ENCODE measurements at places on chromosomes 5 and 9.
A peak's percentile ranks its signal among the peaks of the same experiment; 100 is the strongest.

- no peak for DNase-seq
Observed at GRCh38 chr5:116989995-116990394, 415.4 kb upstream of the SEMA6A start.

GRCh38 chr5:157865781-157866180 lies 6.8 kb upstream of the CLINT1 start:
- no peak for DNase-seq

DNA sequence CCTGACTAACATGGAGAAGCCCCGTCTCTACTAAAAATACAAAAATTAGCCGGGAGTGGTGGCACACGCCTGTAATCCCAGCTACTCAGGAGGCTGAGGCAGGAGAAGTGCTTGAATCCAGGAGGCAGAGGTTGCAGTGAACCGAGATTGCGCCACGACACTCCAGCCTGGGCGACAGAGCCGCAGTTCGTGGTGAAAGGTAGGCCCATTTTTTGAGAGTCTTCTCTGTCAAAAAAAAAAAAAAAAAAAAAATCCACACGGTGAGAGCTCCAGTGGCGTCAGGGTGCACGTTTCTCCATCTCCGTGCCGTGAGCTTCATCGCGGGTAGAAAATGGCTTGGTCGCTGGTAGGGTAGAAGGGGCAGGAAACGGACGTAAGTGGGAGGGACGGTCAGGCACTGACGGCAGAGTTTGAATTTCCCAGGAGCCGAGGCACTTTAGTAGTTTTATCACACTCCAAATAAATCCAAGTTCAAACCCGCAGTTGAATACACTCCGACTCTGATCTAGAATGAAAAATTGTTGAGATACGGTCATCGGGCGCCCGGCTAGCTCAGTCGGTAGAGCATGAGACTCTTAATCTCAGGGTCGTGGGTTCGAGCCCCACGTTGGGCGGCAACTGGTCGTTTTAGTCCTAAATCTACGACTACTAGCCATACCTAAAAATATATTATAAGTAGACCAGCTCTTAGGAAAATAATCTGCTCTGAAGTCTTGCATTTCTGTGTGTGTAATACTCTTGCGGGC lies 2.4 kb upstream of the TRIM7 start:
- peak; percentile 95 for DNase-seq

GRCh38 chr9:105281926-105282325 lies 37.5 kb downstream of the SLC44A1 start:
- DNase-seq = no peak

- no peak for DNase-seq
Observed at GRCh38 chr9:37951671-37952449, 47.9 kb upstream of the SLC25A51 start.

DNA sequence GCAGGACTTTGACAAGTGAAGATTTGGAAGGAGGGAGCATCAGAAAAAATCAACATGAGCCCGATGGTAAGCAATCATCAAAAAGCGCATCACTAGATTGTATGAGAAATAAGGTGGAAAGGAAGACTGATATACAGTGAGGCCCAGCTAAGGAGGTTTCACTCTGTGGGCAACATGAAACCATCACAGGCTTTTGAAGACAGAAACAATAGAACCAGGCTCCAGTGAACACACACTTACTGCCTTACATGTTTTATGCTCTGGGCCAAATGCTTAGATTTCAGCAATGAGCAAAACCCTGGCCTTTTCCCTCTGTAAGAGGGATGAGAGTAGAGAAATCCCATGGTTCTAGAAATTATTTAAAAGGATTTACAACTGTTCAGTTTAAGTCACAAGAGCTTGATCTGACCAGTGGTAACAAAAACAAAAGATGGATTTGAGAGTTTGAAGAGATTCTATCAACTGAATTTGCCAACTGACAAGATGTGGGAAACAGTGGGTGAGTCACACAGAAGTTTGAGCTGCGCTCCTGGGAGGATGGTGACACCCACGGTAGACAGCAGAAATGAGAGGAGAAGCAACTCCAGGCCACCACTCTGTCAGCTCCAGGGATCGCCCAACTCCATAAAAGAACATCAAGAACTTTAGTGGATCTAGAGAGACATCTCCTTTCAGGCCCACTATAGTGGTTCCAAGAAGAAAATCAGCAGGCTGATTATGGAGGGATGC lies 261.8 kb downstream of the MCTP1 start:
- DNase-seq = no peak

DNA sequence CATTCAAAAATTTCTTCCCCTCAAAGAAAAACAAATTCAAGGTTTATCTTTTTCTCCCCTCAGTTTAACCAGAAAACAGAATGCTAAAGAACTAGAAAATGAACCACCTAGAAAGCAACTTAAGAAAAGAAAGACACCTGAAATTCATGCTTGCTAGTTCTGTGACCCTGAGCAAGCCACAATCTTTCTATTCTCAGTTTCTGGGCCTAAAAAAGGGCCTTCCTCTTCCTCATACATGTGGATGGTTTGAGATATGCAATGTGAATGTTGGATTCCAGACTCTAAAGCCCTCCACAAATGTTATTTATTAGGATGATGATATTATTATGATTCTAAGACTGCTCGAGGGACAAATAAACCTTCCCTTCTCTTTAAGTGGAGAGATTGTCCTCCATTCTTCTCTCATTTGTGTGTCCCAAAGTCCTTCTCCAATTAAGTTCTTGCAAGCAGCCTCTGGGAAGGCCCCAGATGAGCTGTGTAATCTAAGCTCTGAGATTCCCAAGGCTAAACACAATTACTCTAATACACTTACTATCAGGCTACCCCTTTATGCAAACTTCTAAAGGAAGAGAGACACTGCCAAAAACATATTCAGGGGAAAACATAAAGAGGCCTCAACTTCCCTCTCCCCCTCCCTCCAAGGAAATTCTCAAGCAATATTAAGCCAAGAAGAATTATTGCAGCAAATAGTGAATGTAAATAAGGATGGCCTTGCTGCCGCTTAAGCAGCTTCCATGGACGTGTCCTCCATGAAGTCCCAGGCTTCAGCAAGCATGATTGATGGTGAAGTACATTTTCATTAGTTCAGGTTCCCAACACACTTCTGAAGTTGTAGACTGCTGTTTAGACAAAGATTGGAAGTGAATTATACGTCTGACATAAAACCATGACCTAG lies 80.2 kb downstream of the PRKACG start:
- no peak for DNase-seq

DNA sequence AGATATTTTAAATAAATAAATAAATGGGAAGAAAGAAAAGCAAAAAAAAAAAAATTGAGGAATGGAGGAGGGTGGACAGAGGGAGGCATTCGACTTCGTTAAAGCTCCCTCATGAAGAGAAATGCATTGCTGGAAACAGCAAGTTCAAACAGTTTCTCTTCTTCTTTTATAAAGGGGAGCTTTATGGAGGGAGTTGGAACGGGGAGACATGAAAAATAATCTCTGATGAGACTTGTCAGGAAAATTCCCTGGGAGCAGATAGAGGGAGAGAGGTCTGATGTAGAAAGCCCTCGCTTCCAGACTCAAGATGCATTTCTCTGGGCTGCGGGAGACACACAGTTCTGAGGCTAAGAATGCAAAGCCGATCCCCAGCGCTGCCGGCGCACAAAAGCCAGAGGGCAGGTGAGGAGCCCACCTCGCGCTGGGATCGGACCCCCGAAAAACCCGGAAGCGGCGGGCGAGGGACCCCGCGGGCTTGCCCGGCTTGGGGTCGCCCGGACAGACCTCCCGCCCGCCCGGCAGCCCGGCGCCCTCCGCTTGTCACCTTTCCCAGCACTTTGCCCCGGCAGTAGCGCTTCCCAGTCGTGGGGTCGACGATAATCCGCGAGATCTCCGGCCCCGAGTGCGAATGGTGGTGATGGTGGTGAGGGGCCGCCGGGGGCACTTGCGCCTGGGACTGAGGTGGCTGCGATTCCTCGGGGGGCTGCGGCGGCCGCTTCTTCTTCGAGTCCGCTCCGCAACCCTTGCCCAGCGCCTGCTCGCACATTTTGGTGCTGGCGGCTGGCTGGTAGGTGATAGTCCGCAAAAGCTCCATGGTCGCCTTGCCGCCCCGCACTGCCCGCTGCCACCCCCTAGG lies 512 bp downstream of the PLK2 start:
- no peak for DNase-seq

- no peak for DNase-seq
Observed at GRCh38 chr5:127754259-127754658, 51.1 kb downstream of the CCDC192 start.

DNA sequence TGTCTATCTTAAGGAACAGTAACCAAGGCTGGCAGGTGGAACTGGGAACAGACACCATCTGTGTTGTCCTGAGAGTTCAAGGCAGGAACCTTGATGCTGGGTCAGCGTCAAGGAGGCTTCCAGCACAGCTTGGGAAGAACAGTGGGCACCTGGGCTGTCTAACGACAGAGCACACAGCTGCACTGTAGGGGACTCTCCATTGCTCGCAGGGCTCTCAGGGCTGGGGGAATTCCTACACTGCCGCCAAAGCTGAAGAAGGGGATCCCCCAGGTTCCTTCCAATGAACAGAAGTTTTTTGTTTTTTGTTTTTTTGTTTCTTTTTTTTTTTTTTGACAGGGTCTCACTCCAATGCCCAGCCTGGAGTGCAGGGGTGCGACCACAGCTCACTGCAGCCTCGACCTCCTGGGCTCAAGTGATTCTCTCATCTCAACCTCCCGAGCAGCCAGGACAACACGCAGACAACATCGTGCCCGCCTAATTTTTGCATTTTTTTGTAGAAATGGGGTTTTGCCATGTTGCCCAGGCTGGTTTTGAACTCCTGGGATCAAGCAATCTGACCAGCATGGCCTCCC lies 81.9 kb downstream of the PTPN3 start:
- DNase-seq = peak; percentile 19

- DNase-seq = no peak
Observed at GRCh38 chr5:179187229-179187678, 127.1 kb downstream of the ZNF354C start.

GRCh38 chr5:142807372-142807911 lies 37.3 kb downstream of the ARHGAP26 start:
- DNase-seq = no peak

- no peak for DNase-seq
Observed at GRCh38 chr5:143213231-143213850, 190.1 kb downstream of the NR3C1 start.

GRCh38 chr9:89648247-89649000 lies 43.6 kb downstream of the GADD45G start:
- no peak for DNase-seq

DNA sequence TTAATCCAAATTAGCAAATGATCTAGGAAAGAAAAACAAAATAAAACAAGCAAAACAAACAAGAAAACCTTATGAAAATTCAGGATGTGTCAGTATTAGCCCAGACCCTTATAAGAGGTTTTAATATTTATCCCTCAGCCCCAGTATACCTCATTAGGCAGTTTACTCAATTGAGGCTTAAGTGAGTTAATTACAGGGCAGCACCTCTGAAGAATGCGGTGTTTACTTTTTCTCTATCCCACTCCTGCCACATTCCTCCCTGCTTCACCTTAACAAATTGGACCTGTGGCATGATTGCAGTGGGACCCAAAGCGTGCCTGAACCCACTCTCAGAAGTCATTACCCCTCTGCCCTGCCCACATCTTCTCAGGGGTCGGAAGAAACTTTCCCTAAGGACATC lies 67.1 kb downstream of the SIL1 start:
- DNase-seq = no peak

DNA sequence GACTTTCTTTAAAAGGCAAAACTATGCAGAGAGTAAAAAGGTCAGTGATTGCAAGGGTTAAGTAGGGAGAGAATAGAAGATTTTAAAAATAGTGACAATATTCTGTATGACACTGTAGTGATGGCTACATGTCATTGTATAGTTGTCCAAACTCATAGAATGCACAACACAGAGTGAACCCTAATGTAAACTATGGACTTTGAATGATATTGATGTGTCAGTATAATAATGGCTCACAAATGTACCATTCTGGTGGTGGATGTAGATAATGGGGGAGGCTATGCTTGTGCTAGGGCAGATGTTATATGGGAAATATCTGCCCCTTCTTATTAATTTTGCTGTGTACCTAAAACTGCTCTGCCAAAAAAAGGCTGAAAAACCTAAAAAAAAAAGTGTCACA lies 468.9 kb downstream of the KIF4B start:
- DNase-seq = no peak

DNA sequence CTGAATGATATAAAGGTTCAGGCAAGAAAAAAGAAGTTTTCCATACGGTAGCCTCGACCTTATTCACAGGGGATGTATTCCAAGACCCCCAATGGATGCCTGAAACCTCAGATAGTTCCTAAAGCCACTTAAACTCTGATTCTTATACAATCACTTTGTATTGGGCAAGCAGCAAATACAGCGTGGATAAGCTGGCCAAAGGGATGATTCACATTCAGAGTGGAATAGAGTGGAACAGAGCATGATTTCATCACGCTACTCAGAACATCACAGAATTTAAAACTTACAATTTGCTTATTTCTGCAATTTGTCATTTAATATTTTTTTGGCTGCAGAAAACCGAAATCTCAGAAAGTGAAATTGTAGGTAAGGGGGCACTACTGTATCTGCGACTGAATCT lies 40.5 kb upstream of the CDH18 start:
- DNase-seq = no peak

DNA sequence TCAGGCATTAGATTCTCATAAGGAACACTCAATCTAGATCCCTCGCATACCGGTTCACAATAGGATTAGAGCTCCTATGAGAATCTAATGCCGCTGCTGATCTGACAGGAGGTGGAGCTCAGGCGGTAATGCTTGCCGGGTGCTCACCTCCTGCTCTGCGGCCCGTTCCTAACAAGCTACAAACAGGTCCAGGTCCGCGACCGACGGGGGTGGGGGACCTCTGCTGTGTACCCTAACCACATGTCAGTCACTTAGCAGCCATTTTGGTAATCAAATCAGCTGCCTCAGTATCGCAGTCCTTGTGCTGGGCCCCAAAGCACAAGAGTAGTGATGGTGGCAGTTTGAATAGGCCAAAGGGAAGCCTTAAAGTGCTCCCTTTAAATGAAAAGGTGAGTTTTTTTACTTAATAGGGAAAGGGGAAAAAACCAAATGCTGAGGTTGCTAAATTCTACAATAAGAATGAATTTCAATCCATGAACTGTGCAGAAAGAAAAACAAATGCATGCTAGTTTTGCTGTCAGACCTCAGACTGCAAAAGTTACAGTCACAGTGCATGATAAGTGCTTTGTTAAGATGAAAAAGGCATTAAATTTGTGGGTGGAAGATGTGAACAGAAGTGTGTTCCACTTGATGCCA lies 67.0 kb upstream of the TNPO1 start:
- no peak for DNase-seq

- no peak for DNase-seq
Observed at GRCh38 chr5:72251386-72251785, 68.7 kb downstream of the MRPS27 start.

DNA sequence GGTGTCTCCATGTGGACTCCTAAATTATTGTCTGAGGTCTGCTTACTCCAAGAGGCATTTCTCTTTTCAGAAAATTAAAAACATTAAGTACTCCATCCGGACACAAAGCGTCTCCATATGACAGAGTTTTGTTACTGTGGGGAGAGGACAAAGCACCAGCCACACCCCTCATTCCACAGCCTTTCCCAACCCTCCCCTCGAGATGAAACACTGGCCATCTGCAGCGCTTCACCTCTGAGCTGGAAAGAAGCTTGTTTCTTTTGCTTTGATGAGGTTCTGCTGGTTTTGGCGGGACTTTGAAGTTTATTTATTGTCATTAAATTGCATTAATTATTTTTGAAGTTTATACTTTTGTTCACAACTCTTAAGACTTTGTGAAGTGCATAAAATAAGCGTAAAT lies 27.6 kb upstream of the NKD2 start:
- no peak for DNase-seq
